ENCODE measurements at places on chromosomes 4 and X. TPM values are rescaled to one million over a fixed set of nuclear protein-coding genes. Genes with fewer than 3 reads are reported as not detected.

NIPAL1 gene
- 0.22 TPM for polyA plus RNA-seq

SPATA4 gene
- polyA plus RNA-seq = 0.11 TPM

NEIL3 gene
- 3.7 TPM for polyA plus RNA-seq

PDZD4 gene
- polyA plus RNA-seq = 0.04 TPM

- DNase-seq = no peak
These were observed 26.7 kb downstream of the SMARCA1 start for GRCh38 chrX:129496625-129497024.

DNA sequence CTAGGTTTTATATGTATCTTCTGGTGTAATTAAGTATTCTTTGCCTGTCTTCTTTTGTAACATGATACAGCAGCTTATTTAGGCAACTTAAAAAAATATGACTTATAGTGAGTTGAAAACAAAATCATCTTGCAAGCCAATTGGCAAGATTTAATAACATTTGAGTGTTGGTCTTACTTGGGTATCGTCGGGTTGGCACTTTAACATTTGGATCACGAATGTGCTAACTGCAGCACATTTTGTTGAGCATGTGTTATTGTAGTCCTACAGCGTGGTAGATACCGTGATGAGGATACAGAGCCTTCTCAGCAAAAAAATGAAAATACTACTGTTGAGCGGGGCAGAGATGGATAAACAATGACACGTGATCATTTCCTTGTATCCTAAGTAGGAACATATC lies 295.3 kb downstream of the ARHGAP10 start:
- DNase-seq = no peak

DNA sequence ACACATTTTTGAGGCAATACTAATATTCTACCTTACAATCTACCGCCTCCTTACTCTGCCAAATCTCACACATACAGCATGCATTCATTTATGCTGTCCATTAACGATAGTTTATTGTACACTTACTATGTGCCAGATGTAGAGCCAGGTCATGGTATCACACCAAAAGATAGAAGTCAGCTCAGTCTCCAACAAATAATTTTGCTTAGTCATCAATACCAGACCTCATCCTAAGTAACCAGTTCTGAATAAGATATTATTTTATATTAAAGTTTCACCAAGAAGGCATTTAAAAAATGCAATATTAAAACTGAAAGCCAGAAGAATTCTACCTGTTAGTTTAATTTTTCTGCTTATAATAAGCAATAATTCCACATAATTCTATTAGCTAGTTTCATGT lies 60.6 kb upstream of the TTC29 start:
- no peak for DNase-seq

GRCh38 chr4:24768604-24769003 lies 26.8 kb upstream of the SOD3 start:
- no peak for DNase-seq
